Non-pigmented ciliary epithelial cell (primary cell): ENCODE measurements at places on chromosomes 2 and 18.

- peak; percentile 49 for DNase-seq
Measured at GRCh38 chr18:55250768-55251173, 291.5 kb upstream of the CCDC68 start.

DNA sequence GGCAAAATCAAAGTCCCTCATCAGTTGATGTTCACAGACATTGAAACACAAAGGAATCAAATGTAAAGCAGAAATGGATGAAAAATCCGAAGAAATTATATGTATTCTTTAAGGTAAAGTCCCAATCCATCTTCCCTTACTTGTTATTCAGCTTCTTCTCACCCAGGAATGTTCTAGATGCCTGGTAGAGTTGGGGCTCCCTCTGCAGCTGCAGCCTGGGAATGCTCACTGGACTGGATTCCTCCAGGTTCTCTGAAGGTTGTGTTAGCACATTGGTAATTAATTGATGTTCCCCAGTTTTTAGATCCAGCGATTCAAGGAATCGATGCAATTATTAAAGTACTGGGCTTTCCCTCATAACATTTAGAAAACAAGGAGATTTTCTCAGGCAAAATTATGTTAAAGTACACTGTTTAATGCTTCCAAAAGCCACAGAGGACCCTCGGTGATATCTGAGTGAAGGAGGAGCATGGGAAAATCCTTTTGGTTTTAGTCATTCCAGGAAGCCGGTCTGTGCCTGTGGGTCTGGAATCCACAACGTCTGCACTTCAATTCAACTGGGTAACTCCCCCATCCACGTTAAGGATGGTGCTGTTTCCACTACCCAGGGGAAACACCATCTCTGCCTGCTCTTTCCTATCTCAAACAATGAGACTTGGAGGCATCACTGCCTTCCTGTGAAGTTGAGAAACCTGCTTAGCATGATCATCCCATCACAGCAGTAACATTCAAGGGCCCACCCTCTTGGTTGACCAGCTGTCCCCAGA, 22.0 kb downstream of the NTSR2 start:
- no peak for DNase-seq

GRCh38 chr18:74230922-74231714, 60.6 kb downstream of the CYB5A start:
- no peak for DNase-seq

- peak; percentile 38 for DNase-seq
Measured at GRCh38 chr18:63322908-63323634, 3.5 kb upstream of the BCL2 start.

DNA sequence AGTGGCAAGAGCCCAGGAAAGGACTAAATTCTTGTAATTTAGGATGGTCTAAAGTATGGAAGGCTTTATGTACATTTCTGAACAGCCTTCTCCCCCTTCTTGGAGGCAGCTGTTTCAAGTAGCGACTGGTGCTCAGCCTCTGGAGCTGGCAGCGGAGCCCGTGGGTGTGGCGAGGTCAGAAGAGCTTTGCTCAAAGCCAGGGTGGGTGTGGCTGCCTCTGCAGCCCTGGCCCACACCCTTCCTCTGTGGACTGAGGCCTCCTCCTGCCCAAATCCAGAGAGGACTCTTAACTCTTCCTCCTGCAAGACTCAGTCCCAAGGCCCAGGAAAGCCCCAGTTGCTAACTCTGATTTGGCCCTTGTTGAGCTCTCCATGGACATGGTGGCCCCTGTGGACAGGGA, 202.1 kb upstream of the REV1 start:
- DNase-seq: no peak

DNA sequence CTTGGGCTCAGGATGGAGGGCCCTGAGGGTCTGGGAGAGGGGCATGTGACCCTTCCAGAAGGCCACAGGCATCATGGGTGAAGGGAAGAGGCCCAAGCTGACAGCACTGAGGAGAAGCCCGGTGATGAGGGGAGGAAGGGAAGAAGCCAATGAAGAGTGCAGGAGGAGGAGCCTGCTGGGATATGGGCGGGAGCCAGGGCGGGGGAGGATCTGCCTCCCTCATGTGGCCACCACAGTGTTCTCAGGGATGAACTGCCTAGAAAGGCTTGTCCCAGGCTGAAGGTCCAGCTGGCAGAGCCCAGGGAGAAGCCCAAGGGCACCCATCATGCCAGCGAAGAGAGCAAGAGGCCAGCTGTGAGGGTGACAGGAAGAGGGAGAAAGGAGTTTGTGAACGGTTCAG, 24.6 kb upstream of the PLB1 start:
- DNase-seq: no peak

GRCh38 chr2:18345848-18346247, 214.6 kb downstream of the RDH14 start:
- no peak for DNase-seq

DNA sequence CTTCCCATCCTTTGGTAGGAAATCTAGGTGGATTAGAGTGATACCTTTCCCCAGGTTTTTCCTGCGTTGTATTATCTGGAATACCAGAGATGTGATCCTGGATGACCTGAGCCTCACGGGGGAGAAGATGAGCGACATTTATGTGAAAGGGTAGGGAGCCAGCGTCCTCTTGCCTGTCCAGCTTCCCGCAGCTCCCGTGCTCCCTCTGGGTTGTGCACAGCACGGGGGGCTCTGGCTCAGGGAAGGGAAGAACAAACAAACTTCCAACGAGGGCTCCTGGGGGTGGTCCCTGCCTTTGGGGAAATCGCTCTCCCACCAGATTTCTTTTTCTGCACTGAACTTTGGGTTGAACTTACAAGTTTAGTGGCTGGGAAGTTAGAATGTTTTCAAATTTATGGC, 215.7 kb downstream of the DYSF start:
- DNase-seq: no peak
